ENCODE measurements at places on chromosomes 13 and 19.

DNA sequence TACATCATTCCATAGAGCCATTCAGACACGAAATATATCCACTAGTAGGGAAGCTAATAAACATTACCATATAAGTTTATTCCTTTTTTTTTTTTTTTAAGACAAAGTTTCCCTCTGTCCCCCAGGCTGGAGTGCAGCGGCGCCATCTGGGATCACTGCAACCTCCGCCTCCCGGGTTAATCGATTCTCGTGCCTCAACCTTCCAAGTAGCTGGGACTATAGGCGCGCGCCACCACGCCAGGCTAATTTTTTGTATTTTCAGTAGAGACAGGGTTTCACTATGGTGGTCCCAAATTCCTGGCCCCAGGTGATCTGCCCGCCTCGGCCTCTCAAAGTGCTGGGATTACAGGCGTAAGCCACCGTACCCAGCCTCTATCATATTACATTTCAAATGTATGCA, 612 bp upstream of the ZNF154 start:
- DNase-seq: no peak

DNA sequence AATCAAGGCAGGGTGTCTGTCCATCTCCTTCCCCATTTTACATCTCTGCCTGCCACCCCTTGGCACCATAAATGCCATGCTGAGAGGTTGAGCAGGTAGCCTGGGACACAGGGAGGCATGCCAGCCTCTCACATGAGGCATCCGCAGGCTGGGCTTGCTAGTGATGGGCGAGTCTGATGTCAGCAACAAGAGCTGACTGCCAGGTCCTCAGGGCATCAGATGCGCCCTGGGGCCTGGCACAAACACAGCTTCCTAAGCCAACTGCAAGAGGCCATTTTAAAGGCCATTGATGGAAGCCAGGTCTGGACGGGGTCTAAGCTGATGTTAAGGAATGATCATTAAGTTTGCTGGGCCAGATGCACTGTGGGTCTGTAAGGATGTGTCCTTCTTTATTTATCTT, 34.6 kb downstream of the MYH14 start:
- no peak for DNase-seq

DNA sequence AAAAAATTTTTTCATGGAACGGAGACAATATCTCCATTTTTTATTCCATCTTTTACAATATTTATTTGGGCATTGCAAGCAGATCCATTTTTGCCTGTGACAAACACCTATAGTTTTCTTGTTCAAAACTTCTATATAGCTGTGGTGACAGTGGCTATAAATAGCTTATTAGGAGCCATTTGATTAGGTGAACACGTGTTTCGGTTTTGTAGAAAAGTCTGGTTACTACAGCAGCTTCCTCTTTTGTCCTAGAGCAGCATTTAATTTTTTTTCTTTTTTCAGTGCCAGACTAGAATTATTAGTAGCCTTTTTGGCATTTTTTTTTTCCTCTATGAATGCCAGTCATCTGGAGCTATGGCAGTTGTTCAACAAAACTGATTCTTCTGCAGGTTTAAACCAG, 123.5 kb downstream of the RXFP2 start:
- no peak for DNase-seq

GRCh38 chr13:114204894-114205293, 25.8 kb downstream of the CFAP97D2 start:
- no peak for DNase-seq

DNA sequence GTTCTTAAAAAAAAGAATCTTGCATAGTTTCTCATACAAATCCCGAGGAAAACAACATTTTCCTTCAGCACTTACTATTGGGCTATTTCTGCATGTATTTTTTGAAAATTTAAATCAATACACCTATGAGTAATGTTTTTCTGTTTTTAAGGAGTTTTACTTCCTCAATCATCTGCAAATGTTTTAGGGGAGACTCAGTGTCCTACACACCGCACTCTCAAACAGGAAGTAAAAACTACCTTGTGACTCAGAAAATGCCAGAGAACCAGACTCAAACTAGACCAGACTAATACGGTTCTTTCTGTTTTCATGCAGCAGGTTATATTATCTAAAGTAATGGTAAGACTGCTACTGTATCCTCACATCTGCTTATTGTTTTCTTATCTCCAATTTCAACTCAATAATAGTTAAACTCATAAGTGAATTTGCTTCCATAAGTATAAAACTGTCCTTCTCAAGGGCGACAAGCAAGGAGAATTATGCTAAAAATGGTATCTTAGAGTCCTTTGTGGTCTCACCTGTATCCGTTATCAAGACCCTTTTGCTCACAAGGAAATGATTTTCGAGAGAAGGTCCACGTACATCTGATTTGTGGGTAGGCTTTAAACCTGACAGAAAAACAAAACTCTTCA, 52.5 kb downstream of the FLT3 start:
- no peak for DNase-seq

DNA sequence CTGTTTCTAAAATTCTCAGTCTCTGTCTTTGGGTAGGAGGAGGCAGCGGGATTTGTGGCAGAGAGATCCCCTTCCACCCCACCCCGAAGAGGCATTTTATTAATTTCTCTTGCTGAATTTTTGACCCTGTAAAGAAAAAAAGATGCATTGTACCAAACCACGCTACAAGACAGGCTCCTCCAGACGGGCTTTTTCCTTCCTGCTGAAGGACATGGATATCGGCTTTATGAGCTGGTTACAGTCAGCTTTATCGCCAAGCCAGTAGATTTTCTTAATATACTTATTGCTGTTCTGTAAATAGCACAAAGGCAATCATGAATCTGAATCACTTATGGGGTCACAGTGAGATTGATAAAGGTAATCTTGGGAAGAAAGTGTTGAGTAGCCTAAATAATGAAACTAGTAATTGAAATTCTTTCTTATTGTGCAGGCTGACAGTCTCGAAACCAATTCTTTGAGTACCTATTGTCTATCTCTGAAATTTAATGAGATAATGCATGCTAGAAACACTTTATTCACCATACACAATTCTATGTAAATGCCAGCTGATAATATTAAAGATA, 24.5 kb downstream of the MBNL2 start:
- DNase-seq: no peak

GRCh38 chr19:8180018-8180417, 29.2 kb upstream of the CERS4 start:
- DNase-seq: no peak

DNA sequence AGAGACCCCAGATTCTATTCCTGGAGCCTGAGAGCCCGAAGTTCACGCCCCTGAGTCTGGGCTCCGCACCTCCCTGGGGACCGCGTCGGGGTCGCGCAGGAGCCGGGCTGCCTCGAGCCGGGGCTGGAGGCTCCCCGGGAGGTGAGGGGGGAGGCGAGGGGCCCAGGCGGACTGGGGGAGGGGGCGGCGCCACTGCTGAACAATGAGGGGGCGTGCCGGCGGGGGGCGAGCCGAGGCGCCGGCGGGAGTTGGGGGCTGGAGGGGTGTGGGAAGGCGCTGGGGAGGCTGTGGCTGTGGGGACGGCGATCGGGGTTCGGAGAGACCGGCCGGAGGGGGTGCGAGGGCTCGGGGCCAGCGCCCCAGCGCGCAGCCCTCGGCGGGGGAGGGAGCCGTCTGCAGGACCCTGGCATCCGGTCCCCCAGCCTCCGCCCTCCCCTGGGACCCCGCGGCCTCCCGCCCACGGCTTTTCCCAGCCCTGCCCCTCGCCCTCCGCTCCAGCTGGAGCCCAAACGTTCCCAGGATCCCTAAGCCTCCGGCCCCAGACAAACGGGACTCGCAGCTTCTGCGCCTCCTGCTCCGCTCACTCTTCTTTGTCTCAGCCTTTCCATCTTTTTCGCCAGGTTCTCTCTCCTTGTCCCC, 922 bp downstream of the PLEKHG2 start:
- DNase-seq: no peak

GRCh38 chr13:25847145-25847544, 204.7 kb downstream of the SHISA2 start:
- no peak for DNase-seq

DNA sequence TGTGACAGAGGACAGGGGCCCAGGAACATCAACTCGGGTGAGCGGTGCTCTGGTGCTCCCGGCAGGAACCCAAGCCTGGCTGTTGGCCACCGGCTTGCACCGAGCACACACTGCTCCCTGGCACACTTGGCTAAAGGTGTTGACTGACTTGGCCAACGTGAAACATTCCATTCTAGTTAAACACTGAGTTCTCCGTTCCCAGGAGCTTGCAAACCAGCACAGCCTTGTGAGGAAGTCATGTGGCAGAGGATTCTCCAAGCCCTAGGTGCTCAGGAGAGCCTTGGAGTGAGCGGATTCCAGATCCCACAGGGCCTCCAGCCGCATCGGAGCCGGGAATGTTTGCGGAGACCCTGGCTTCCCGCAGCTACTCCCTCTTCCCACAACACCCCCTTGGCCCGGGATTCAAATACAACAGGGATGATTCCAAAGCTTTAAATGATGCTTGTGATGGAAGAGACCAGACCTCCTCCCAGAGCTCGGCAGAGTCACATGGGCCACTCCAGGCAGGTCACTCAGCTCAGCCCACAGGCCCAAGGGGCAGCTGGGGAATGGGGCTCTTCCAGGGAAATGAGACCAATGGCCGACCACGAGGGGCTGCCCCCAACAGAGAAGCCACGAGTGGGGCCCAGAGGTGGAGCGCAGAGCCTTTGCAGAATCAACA, 2.9 kb downstream of the C13orf46 start:
- no peak for DNase-seq

DNA sequence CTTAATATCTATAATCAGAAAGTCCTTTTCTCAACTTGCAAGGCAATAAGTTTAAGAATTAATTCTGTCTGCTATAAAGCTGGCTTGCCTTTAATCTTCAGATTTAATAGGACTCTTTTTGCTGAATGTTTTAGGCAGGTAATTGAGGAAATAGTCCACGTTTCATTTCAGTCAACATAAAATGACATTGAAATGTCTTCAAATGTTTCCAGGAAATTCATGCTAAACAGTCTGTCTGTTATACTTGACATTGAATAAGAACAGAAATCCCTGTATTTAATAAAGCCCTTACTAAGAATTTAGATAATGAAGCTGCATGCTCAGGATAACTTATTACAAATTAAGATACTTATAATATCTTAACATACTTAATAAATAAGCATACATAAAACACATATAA, 84.2 kb downstream of the PCDH9 start:
- DNase-seq: no peak

All from NCI-H187 treated with DMSO at 0.1 percent for 48 hours (cell line).